ENCODE measurements at places on chromosomes 5 and 9.

- DNase-seq, result no peak
These were observed 16.0 kb upstream of the TEX48 start for GRCh38 chr9:114697951-114698351.

GRCh38 chr5:135535820-135536801 lies at the start of gene NEUROG1:
TSS of gene NEUROG1 (minus strand) at chr5:135535964. CDS start at chr5:135535690, 274 bp downstream.
- DNase-seq, result no peak

DNA sequence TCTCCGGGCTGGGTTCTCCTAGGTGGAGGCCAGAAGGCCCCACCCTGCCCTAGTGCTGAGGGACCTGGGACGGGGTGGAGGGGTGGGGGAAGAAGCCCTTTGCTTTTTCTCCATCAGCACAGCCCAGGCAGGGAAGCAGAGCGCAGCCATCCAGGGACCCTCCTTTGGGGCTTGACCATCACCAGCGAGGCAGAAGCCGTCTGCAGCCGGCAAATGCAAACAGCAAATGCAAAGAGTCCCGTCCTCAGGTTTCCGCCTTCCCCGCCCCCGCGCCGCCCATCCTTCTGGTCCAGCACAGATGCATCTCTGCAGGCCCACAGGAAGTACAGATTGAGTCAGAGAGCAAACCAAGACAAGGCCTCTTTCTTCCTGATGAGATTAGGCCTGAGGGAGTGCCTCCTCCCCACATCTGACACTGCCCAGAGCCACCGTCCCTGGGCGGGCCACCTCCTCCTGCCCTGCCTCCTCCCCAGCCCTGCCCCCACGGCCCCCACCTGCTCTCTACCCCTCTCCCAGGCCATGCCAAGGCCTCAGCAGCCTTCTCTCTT lies 23.4 kb downstream of the CORO2A start:
- DNase-seq, result no peak

DNA sequence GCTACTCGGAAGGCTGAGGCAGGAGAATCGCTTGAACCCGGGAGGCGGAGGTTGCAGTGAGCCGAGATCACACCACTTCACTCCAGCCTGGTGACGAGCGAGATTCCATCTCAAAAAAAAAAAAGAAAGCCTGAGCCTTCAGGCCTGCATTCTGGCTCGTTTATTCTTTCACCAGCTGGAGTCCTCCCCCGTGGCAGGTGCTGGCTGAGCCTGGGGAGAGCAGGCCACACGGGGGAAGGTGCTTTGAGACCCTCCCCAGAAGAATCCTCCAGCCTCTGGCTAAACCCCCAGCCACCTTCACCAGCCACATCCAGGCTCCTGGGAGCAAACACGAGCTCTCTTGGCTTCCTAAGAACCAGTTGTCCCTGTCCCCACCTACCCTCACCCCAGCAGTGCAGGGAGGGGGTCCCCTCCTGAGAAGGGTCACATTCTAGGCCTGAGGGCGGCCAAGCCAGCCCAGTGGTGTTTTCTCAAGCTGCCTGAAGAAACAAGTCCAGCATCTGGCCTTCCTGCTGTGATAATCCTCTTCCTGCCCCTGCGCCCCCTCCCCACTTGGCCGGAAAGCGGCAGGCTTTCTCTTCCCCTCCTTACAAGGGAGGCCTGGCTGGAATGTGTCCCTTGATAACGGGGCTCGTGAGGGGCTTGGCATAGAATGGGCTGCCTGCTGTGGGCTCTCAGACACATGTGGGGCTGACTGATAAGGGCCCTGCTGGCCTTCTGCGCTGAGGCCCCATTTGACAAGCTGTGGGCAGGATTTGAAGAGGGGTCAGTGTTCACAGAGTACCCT lies 41.5 kb downstream of the PLPP7 start:
- DNase-seq, result no peak

Measured in AG09309 (cell line).